ENCODE measurements at places on chromosomes 11 and 22. TPM values are rescaled to one million over a fixed set of nuclear protein-coding genes. Genes with fewer than 3 reads are reported as not detected.

Gene IRAG1
- total RNA-seq, result 5.7 TPM

Gene LRRC55
- total RNA-seq, result not detected

Gene KRTAP5-8
- total RNA-seq, result not detected

Gene CCDC179
- not detected for total RNA-seq

Gene GDPD4
- total RNA-seq, result 0.47 TPM

Gene CARD18
- total RNA-seq, result not detected

Gene C11orf68
- total RNA-seq, result 20.8 TPM

Gene TMEM86A
- total RNA-seq, result 1.7 TPM

Gene OR8A1
- total RNA-seq, result not detected

Gene RFPL2
- total RNA-seq, result 0.48 TPM

Gene F2
- 79.7 TPM for total RNA-seq

Gene PRG3
- not detected for total RNA-seq

Gene EHBP1L1
- 8.4 TPM for total RNA-seq

Gene HPS5
- 24.7 TPM for total RNA-seq

Gene RNF121
- total RNA-seq, result 26.4 TPM

Gene FADS3
- total RNA-seq, result 25.0 TPM

Gene CENPM
- total RNA-seq, result 8.1 TPM

Gene OR51B2
- total RNA-seq, result not detected

Gene MMP27
- total RNA-seq, result not detected

Gene FZD4
- 18.9 TPM for total RNA-seq

Gene IL17REL
- not detected for total RNA-seq

Gene CYB561A3
- total RNA-seq, result 34.8 TPM

Gene SAMM50
- 37.6 TPM for total RNA-seq

Gene PARVB
- 10.2 TPM for total RNA-seq

Gene HTR3B
- 0.77 TPM for total RNA-seq

Gene MUC5AC
- total RNA-seq, result under 0.01 TPM

Gene FOXR1
- not detected for total RNA-seq

Gene DDTL
- not detected for total RNA-seq

Gene MAJIN
- not detected for total RNA-seq

Gene DKK3
- 71.3 TPM for total RNA-seq

Gene PLEKHA7
- total RNA-seq, result 35.6 TPM

Gene UCP3
- total RNA-seq, result 0.80 TPM

Gene OR56A1
- total RNA-seq, result 0.08 TPM

Gene TRIM6
- 6.6 TPM for total RNA-seq

Gene PHOX2A
- total RNA-seq, result not detected

Gene SPA17
- 7.2 TPM for total RNA-seq

Gene CCDC81
- total RNA-seq, result 0.33 TPM

Gene NAALAD2
- 29.8 TPM for total RNA-seq

Gene HDHD5
- total RNA-seq, result 32.9 TPM

Gene PLA2G3
- total RNA-seq, result 0.10 TPM

Gene DEFB131B
- not detected for total RNA-seq

Gene RPS6KA4
- 31.3 TPM for total RNA-seq

Gene IGSF9B
- total RNA-seq, result 0.32 TPM

Gene MS4A4A
- 5.3 TPM for total RNA-seq

Gene OR4A16
- total RNA-seq, result not detected
